ENCODE measurements at places on chromosomes 16 and 17.

- DNase-seq, result no peak
Observed at GRCh38 chr16:2777903-2778629, 986 bp upstream of the ELOB start.

- peak; percentile 35 for DNase-seq
Observed at GRCh38 chr17:18182978-18183333, 672 bp upstream of the ALKBH5 start.

DNA sequence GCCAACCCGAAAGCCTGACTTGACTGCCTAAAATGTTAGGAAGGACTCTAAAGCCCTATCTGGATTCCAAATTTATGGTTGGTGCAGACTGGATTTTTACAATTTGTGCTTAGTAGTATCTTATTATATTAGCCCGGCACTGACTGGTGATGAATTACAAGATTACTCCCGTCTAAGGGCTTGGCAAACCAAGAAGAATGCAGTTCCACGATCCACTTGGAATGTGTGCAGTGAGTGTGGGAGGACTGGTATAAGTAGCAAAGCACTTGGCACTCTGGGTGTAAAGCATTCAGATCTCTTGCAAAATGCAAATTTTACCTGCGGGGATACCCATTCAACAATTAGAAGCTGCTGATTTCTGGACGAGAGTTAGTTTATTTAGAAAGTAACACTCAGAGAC, 539.4 kb downstream of the MAF start:
- no peak for DNase-seq

- no peak for DNase-seq
Observed at GRCh38 chr16:54511222-54511731, 224.7 kb upstream of the IRX3 start.

- DNase-seq, result no peak
Observed at GRCh38 chr17:57273490-57273889, 17.2 kb downstream of the MSI2 start.

DNA sequence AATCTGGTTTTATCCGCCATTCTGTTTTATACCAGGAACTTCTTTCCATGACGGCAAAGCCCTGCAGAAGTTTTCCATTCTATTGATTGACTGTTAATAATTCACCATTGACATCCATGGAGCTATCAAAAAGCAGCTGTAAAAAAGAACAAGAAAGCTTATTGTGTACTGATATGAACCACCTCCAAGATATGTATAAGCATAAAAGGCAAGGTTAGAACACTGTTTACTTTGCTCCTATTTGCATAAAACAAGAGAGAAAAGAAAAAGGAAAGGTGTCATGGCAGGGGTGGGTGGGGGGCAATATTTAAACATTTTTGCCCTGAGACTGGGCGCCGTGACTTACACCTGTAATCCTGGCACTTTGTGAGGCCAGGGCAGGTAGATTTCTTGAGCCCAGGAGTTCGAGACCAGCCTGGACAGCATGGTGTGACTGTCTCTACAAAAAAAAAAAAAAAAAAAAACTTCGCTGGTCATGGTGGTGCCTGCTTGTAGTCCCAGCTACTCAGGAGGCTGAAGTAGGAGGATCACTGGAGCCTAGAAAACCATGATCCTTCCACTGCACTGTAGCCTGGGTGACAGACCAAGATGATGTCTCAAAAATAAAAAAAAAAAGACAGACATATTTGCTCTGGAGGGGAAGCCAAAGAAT, 52.5 kb downstream of the TMEM114 start:
- DNase-seq, result no peak

DNA sequence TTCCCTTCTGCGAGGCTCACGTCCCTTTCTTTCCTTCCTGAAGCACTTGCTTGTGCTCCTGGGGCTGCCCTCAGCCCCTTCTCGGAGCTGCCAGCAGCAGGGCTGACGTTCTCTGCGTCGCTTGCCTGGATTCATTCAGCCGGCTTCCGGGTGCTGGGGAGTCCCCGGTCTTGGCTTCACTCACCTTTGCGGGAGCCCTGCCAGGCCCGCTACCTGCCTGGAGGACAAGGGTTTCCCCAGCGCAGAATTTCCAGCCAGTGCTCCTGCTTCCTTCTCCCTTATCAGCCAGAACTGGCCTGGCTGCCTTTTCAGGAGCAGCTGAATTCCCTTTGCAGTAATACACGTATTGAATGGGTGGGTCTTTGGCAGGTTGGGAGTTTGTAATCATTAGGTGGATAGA, 22.1 kb upstream of the IL17C start:
- no peak for DNase-seq

- no peak for DNase-seq
Observed at GRCh38 chr16:85036236-85037049, 8.8 kb downstream of the KIAA0513 start.

DNA sequence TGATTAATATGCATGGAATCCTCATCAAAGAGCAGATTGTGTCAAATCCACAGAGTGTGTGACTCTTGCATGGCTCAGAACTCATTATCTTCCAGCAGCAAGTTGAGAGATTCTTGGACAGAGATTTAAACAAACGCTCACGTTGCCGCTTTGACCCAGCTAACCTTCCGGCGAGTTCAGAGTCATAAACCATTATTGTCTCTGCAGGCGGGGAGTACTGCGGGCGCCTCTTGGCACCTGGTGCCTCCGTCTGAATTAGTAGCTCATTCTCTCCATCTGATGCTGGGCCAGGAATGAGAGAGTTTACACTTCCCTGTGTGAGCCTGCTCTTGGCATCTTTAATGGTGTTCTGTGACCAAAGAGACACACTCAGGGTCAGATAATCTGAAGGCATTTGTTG, 138.6 kb upstream of the WSCD1 start:
- DNase-seq, result peak; percentile 48

DNA sequence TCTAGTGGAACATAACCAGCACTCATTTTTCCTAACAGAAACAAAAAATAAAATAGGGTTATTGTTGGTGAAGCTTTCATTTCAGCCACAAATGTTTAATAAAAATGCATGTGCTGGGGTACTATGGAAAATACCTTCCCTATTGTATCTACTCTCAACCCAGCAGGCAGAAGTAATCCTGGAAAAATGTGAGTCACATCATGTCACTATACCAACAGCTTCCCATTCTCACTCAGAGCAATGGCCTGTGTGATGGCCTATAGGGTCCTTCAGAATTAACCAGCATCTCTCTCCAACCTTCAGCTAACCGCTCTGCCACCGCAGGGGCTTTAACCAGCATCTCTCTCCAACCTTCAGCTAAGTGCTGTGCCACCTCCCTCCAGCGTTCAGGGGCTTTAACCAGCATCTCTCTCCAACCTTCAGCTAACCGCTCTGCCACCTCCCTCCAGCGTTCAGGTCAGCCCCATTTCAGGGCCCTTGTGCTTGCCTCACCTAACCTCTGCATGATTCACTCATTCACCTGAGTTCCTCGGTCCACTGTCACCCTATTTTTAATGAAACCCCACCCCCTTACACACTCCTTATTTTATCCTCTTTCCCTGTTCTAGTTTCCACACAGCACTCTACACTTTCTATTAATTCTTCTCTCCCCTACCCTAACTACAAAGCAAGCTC, 34.0 kb downstream of the UBE2G1 start:
- DNase-seq, result no peak

- DNase-seq, result no peak
Observed at GRCh38 chr16:11781773-11782172, 15.3 kb downstream of the ZC3H7A start.

DNA sequence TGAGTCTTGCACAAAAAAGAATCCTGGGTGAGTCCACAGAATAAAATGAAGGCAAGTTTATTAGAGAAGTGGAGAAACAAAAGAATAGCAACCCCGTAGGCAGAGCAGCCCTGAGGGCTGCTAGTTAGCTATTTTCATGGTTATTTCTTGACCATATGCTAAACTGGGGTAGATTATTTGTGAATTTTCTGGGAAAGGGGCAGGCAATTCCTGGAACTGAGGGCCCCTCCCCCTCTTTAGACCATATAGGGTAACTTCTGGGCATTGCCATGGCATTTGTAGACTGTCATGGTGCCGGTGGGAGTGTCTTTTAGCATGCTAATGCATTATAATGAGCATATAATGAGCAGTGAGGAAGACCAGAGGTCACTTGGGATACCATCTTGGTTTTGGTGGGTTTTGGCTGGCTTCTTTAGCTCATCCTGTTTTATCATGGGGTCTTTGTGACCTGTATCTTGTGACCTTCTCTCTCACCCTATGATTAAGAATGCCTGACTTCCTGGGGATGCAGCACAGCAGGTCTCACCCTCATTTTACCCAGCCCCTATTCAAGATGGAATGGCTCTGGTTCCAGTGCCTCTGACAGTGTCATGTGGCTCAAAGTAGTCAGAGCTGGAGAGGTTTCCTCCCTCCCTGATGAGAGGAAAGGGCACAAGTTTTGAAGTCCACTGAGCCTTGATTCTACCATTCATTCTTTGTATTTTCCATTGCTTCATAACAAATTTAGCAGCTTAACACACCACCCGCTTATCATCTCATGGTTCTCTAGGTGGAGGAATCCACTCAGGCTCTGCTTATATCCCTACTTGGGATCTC, 55.7 kb upstream of the LGALS9 start:
- DNase-seq, result no peak

DNA sequence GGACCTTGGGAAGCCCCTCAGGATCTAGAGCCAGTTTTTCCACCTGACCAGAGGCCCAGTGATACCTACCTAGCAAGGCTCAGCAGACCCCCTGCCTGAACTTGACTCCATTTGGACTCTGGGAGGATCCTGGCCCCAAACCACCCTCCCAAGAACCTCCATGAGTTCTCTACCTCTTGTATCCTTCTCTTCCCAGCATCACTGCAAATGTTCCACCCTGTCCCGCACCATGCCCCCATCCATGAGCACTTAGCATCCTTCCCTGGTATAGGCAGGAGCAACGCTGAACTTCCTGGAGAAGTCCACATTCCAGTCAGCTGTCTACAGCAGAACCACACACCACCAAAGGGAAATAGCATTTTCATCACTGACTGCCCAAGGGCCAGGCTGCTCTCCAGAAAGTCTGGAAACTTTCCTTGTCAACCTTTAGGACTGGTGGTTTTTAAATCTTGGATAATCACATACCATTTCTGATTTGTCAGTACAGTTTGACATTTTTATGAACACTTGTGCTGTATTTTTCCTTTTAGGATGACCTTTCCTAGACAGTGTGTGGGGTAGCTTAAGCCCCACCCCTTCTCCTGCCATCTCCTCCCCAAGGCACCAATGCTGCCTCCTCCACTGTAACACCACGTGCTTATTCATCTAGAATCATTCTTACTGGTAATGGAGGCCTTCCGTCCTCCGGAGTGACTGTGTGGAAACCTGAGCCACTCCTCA, 13.9 kb downstream of the EIF4A3 start:
- no peak for DNase-seq

- peak; percentile 73 for DNase-seq
Observed at GRCh38 chr16:2147981-2148671, at the start of gene RAB26. Gene RAB26, plus strand, starts transcription at chr16:2148625. Its CDS starts 159 bp downstream, at chr16:2148784.

DNA sequence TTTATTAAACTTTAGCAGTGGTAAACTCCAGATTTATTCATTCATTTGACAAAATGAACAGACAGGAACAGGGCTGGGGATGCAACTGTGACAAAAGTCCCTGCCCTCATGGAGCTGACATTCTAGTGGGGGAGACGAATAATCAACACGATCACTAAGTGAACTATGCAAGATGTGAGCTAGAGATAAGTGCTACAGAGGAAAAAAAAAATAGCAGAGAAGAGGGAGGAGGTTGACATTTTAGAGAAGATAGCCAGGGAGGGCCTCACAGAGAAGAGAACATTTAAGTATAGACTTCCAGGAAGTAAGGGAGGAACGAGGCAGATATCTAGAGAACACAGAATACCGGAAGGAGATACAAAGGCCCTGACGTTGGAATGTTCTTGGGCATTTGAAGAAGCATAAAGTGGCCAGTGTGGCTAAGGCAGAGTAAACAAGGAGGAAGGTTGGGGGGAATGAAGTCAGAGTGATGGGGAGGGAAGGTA, 17.9 kb upstream of the AP1G1 start:
- DNase-seq, result no peak

- no peak for DNase-seq
Observed at GRCh38 chr17:58066401-58066800, 16.8 kb upstream of the DYNLL2 start.

DNA sequence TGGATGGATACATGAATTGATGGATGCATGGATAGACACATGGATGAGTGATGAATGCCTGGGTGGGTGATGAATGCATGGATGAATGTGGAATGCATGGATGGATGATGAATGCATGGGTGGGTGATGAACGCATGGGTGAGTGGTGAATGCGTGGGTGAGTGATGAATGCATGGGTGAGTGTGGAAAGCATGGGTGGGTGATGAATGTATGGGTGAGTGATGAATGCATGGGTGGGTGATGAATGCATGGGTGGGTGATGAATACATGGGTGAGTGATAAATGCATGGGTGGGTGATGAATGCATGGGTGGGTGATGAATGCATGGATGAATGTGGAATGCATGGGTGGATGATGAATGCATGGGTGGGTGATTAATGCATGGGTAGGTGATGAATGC, 83.9 kb upstream of the HSBP1 start:
- DNase-seq, result no peak

DNA sequence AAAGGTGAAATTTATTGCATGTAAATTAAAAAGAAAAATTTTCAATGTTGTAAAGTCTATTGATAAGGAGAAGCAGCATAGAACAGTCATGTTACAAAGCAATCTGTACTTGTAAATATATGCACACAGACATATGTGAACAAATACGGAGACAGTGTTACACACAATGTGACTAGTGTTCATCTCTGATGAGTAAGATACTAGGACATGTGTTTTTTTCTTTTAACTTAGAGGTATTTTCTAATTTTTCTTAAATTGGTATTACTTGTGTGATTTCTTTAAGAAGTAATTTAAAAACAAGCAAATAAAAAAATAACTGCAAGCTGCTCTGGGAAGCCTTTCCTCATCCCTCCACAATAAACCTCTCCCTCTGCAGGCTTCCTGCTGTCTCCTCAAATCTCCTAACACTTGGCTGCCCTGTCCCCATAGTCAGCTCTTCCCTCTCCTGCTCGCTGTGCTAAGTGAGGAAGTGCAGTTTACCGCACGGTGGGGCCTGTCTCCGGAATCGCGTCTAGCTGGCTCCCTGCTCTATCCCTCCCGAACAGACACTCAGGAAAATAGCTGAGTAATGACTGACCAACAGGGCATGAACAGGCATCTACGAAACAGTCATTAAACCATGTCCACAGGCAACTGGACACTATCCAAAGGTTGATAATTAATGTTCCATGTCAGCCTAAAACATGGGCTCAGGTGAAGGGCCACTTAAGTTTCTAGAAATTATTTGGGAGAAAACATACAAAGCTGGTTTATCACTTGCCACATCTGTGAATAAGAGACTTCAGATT, 35.9 kb downstream of the CMTM4 start:
- DNase-seq, result no peak

- DNase-seq, result no peak
Observed at GRCh38 chr17:41956522-41956921, 10.1 kb upstream of the CNP start.

GRCh38 chr16:12548270-12548983, 255.3 kb downstream of the CPPED1 start:
- no peak for DNase-seq

GRCh38 chr17:40352779-40353394, 11.7 kb downstream of the GJD3 start:
- DNase-seq, result no peak

Measured in NCI-H774 (cell line).